GM13977 (cell line): ENCODE measurements at places on chromosomes 5 and 9.

- no peak for DNase-seq
Measured at GRCh38 chr9:81526587-81526986, 162.8 kb downstream of the TLE1 start.

- DNase-seq = no peak
Measured at GRCh38 chr5:130011986-130012385, 107.7 kb downstream of the CHSY3 start.

GRCh38 chr9:79201636-79202035 lies 370.1 kb upstream of the TLE4 start:
- DNase-seq = no peak

GRCh38 chr9:94713436-94714215 lies 12.9 kb upstream of the AOPEP start:
- no peak for DNase-seq

DNA sequence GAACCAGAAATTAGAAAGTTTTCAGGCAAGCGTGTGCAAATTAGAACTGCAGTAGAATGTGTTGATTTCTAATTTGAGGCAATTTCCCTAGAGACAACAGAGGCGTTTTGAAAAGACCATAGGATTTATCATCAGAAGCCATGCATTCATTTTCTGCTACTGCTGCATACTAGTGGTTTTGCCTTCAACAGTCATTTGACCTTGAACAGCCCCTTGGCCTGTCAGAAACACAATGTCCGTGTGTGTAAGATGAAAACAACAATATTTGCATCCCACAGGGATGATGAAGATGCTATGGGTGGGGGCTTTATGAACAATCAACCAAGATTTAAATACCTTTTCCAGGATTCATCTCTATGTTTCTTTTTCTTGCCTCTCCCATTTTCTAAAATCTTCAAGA lies 73.7 kb downstream of the PDE4D start:
- DNase-seq = no peak

GRCh38 chr9:85215961-85216360 lies 525.8 kb downstream of the AGTPBP1 start:
- no peak for DNase-seq

GRCh38 chr5:173517648-173518047 lies 98.8 kb downstream of the BOD1 start:
- no peak for DNase-seq

DNA sequence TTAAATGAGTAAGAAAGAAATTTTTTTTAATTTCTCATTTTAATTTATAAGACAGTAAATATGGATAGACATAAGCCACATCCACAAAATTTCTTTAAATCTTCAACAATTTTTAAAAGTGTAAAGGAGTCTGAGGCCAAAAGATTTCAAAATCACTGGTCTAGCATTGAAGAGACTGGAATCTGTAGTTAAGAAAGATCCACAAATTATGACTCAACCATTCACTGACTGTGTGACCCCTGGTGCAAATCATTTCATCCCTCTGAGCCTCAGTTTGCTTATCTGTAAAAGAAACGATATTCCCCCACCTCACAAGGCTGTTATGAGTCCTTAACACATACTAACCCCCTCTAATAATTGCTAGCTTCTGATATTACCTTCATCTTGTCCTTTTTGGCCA lies 98.5 kb downstream of the EBF1 start:
- no peak for DNase-seq

DNA sequence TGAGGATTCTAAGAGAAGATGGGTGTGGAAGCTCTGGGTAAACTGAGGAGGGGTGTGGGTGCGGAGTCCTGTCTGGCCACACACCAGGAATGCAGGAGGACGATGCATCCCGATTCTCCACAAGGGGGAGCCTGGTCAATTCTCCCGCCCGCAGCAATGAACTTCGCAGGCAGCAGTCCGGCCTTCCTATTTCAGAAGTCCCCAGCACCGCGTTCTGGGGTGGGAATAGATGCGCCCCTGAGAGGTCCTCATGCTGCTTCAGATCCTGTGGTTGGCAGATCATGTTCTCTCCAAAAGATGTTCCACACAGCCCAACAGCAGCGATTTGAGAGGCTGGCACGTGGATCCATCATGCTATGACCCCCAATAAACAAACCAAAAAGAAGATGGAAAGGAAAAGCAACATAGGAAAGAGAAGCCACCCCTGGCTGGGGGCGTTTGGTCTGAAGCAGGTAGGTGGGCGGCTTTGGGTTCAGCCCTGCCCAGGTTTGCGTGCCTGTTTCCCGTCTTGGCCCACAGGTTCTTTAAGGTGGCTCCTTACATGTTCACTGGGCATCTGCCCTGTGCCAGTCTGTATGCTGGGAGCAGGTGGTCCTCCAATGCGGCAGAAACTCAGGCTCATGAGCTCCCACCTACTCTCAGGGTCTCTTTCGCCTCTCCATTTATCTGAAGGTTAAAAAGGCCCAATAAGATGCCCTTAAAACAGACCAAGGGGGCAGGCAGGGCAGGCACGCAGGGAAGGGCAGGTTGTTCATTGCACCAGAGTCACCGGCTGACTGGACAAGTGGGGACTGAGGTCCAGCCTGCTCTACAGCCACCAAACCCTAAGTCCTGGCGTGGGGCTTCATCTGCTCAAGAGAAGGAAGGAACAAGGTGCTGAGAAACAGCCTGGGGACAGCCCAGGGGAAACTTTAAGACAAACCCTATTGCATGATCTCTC lies 171.6 kb downstream of the PAX5 start:
- DNase-seq = no peak

- DNase-seq = peak; percentile 39
Measured at GRCh38 chr9:34047864-34048726, 592 bp downstream of the UBAP2 start.

- no peak for DNase-seq
Measured at GRCh38 chr9:76290555-76290954, 103.7 kb downstream of the RFK start.

GRCh38 chr5:148482196-148482595 lies 98.4 kb downstream of the FBXO38 start:
- DNase-seq = no peak

DNA sequence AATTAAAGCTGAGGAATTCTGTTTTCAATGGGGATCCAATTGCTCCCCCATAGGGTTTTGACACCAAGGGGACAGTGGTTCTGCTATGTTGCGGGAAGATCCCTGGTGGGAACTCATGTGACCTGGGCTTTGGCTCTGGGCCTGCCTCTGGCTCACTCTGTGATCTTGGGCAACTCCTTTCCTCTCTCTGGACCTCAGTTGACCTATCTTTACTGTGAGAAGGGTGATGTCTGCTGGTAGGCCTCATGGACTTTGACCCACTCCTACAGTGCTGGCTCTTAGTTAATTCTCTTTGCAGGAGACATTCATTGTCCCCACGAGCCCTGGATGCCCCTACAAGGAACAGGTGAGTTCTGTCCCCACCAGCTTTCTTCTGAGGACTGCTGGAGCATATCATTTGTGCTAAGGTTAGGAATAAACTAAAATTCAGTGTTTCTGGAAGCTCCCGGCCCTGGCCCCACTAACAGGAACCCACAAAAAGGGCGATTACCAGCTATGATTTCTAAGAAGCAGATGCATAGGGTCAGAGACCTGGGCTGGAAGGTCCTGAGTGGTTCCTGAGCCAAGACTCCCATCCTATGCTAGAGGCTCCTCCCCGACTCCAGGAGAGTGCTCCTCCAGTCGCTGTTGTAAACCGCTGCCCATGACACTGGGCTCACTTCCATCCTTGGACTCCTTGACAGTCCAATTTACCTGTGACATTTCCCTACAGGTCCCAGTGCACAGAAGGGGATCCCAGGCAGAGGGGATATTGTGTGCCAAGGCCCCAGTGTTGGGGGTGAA lies 218.3 kb downstream of the PAX5 start:
- no peak for DNase-seq

GRCh38 chr9:100505564-100506159 lies 32.7 kb downstream of the TMEFF1 start:
- peak; percentile 37 for DNase-seq

GRCh38 chr5:54589786-54590185 lies 72.2 kb downstream of the SNX18 start:
- DNase-seq = no peak

DNA sequence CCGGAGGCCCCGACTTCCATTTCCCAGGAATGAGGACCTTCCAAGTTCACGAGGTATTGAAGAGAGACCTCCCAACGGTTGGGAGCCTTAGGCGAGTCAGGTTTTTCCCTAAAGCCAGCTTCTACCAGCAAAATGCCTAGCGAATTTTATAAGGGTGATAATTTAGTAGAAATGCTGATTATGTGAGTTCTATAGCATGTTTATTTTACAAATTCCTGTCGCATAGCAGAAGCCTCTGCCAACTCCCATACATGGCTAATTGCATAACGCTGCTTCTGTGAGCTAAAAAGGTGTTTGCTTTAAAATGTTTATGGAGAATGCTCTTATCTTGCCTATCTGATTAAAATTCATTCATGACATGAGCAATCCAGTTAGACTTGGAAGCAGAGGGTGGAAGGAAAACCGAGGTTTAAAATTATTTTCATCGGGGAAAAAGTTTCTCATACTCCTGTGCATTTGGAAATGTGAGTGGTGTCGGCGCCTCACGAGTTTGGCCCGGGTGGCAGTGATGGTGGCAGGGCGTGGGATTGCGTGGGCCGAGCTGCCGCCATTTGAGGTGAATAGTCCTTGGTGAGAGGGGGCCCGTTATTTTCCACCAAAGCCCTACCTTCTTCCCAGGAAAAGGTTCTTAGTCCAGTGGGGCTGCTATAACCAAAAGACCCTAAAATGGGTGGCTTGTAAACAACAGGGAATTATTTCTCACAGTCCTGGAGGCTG lies 104.4 kb upstream of the FCN2 start:
- DNase-seq = no peak

DNA sequence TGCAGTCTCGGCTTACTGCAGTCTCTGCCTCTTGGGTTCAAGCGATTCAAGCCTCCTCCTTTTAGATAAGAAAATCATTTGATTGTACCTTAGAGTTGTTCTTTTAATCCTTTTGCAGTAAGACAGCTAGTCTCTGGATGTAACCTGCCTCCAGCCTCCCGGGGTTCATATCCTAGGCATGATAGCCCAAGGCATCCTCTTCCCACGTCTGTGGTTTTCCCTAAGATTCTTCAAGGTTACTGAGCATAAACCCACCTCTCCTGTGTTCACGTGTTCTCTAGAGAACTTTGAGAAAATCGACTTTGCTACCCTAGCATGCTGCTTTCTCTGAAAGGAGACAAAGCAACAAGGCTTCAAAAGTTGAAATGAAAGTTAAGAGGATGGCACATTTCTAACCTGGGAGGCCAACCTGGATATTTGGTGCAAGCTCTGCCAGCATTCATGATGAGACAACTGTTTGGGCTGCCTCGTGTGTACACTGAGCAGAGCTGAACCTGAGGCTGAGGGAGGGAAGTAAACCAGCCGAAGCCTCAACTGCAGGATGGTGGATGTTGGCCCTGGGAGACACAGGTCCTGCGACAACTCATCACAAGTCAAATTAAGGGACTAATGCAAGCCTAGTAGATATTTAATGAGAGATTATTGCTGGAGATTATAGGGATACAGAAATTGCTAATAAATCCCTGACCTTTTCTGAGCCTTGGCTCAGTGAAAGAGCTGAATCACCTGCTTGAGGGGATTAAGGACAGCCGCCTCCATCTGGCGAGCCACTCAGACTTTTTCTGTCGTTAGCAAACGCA lies 261.8 kb downstream of the ARHGAP26 start:
- no peak for DNase-seq

DNA sequence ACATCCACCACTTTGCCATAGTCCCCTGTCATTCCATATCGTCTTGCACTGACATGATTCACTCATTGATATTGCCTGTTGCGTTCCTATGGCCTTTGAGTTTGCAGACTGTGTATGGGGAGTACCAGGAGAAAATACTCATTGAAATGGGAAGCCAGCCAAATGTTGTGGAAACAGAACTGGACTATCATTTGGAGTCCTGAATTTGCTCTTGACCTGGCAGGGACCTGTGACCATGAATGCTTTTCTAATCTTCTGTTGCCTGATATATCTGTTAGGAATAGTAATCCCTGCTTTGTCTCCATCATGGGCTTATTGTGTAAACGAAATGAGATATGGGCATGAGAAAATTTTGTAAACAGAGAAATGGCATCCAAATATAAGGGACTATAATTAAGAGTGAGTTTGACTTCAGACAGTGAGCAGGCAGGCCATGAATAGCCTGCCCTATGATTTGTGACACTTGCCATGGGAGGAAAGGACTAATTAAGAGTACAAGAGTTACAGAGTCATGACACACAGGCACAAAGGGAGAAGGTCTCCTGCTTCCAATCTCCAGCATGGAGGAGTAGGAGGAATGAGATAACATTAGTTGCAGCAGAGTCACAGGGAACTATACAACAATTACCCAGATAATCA lies 572.9 kb upstream of the SGCD start:
- no peak for DNase-seq

DNA sequence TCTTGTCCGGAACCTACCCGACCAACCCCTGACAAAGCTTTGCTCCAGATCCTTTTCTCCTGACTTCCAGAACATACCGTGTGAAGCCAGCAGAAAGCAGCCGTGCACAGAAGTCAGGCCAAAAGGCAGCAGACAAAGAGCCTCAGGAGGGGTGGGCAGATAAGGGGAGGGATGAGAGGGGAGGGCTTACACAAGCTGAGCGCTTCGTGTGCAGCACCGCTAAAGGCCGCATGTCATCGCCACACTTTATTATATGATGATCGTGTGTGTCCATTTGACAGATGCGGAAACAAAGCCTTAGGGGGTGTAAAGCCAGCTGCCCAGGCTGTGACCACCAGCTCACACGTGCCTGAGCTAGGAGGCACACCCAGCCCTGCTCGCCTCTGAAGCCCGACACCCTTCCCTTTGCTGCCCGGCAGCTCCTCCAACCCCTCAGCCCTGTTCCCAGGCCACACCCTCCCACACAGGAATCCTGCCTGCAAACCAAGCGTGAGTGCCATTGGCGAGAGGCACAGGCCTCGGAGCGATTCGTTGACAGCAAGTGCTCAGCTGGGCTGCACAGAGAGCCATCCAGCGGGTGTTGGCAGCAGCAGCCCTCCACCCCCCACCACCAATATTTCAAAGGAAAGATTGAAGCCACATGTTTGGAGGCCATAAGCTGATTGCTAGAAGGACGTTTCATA lies 170.5 kb upstream of the SMIM23 start:
- no peak for DNase-seq

GRCh38 chr9:115385383-115386122 lies 267.6 kb upstream of the TNC start:
- DNase-seq = no peak

DNA sequence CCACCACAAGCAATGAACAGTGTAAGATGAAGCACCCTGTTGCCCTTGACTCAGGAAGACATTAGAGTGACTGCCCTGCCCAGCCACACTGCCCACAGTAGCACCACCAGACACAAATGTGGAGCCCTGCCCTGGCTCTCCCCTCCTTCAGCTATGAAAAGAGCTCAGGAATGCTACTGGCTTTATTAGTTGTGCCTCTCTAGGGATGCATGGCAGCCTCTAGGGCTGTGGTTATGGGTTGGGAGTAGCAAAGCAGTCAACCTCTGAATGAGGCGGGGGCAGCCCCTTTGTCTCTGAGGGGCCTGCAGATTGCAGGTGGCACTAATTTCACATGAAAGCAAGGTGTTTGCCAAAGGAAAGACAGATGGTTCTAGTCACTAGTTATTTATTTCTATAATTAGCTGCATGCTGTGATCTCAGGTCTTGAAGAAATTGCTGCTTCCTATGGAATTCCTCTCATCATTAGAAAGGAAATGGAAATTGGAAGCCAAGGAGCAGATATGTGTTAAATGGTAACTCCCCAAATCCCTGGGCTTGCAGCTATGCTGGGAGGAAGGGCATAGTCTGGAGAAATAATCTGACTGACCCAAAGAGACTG lies 259.4 kb downstream of the TLR4 start:
- DNase-seq = no peak
